ENCODE measurements at places on chromosomes 16 and 17. TPM values are rescaled to one million over a fixed set of nuclear protein-coding genes. Genes with fewer than 3 reads are reported as not detected.

DNA sequence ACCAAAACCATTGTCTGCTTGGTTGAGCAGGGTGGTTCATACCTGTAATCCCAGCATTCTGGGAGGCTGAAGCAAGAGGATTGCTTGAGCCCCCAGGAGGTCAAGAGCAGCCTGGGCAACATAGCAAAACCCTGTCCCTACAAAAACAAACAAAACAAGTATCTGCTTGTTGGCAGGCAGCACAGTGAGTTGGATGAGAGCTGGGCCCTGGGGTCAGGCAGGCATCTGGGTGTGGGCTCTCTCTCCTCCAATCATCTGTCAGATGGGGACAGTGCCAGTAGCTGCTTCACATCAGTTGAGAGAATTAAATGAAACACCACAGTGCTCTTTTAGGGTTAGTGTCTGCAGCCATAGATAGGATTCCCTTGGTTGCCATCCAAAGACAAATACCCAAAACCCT is 5.8 kb downstream of the ARMC7 start:
- DNase-seq = no peak

Gene TEPSIN
- total RNA-seq = 38.7 TPM

- DNase-seq = peak; percentile 49
Measured at GRCh38 chr17:58315281-58315711, 13.3 kb downstream of the TSPOAP1 start.

- peak; percentile 7 for DNase-seq
Measured at GRCh38 chr16:86986809-86987487, 330.2 kb downstream of the C16orf95 start.

DNA sequence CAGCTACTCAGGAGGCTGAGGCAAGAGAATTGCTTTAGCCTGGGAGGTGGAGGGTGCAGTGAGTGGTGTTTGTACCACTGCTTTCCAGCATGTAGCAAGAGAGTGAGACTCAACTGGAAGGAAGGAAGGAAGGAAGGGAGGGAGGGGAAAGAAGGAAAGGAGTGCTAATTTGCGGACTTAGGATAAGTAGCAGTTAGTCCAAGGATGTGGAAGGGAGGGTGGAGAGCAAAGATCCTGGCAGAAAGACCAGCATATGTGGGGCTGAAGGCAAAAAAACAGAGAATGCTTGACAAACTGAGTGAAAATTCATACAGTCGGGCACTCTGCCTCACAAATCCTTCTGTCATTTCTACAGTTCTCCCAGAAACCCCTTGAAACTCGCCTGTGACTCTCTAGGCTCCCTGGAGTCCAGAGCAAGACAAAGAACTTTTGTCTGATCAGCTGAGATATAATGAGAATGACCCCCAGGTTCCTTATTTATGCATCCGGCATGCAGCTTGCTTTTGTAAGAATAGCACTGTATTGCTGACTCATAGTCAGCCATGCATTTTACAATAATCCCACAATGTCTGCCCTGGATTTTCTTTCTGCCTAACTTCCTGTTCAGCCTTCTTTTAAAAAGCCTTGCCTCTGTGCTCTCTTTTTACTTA is 31.5 kb downstream of the CDK5RAP3 start:
- no peak for DNase-seq

DNA sequence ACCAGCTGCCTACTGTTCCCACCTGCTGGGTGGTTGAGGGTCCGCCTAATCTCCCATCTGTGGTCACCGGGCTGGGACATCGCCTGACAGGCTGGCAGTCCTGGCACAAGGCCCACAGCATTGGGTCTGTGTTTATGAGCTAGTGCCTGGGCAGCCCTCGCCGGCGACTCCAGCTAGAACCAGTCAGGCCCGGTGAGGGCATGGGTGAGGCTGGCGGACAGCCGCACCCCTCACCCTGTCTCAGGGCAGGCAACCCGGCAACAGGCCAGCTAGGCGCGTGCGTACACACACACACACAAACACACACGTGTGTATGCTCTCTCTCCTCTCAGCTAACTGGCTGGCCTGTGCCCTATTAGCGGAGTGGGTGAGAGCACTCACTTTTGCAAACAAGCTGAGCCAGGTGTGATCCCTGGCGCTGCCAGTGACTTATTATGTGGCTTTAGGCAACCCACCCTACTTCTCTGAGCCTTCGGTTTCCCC is 10.4 kb downstream of the HSD11B2 start:
- DNase-seq = no peak

GRCh38 chr17:4453812-4454591 is 20.3 kb downstream of the SPNS3 start:
- no peak for DNase-seq

DNA sequence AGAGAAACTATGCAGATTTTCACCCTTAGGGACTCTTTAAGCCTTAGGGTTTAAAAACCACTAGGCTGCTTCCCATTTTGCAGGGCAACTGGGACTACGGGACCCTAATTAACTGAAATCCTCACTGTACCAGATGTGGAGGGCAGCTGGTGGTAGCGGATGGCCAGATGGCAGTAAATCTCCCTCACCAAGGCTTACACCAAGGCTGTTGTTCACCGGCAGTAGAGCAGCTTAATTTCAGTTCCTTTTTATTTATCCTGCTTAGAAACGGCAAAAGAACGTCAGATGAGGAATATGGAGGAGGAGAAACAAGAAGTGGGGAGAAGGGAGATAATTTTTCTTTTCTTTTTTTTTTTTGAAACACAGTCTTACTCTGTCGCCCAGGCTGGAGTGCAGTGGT is 6.5 kb downstream of the ABHD15 start:
- DNase-seq = no peak

DNA sequence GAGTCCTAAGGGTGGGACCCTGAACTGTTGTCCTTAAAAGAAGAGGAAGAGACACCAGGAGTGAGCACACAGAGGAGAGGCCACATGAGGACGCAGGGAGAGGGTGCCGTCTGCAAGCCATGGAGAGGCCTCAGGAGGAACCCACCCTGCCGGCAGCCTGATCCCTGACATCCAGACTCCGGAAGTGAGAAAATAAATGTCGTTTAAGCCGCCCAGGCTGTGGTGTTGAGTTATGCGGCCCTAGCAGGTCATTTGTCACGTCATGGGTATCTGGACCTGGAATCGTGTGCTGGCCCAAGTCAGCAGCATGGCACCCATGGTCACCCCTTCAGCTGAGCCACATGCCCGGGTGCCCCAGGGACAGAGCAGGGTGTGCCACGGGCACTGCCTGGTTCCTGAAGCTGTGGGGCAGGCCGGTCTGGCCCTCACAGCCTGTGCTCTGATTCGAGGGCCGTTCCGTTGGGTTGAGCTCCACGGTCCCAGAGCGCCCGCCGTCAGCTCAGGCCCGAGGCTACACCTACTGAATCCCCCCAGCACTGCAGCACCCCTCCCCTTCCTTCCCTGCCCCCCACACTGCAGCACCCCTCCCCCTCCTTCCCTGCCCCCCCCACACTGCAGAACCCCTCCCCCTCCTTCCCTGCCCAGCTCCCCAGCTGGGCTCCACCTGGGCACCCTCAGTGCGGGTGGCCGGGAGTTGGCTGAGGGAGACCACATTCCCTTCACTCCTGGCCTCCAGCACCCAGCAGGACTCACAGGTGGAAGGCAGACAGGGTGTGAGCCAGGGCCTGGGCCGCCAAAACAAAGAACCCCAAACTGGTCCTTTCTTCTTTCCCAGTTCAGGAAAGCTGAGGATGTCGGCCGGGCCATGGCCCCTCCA is 2.7 kb upstream of the CCDC57 start:
- no peak for DNase-seq

GRCh38 chr17:44664867-44665266 is 8.6 kb downstream of the MEIOC start:
- DNase-seq = no peak

Gene C16orf96
- total RNA-seq = 0.05 TPM

All from activated naive CD4-positive, alpha-beta T cell treated with anti-CD3 and anti-CD28 coated beads, Interleukin-2, amount 50 U/mL, for 72 hours (primary cell).